ENCODE measurements at places on chromosomes 1 and 21.

- DNase-seq: no peak
These were observed 339.9 kb downstream of the NTNG1 start for GRCh38 chr1:107480548-107481415.

- DNase-seq: no peak
These were observed 47.8 kb downstream of the UCK2 start for GRCh38 chr1:165875171-165875570.

DNA sequence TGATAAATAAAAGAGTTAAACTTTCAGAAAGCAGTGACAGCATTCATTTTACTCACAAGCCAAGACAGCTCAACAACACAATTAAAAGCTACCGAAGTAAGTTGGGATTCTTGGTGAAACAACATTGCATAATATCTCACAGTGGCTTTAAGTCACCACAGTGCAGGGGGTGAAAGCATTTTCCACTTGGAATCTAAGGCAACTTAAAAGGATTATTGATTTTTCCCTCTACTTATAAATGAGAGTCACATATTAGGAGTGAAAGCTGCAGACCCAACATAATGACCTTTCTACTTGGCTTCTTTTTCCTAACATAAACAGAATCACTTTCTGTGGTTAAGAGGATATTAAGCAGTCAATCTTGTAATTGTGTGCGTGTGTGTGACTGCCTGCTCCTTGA is 536.6 kb upstream of the CXADR start:
- DNase-seq: no peak

DNA sequence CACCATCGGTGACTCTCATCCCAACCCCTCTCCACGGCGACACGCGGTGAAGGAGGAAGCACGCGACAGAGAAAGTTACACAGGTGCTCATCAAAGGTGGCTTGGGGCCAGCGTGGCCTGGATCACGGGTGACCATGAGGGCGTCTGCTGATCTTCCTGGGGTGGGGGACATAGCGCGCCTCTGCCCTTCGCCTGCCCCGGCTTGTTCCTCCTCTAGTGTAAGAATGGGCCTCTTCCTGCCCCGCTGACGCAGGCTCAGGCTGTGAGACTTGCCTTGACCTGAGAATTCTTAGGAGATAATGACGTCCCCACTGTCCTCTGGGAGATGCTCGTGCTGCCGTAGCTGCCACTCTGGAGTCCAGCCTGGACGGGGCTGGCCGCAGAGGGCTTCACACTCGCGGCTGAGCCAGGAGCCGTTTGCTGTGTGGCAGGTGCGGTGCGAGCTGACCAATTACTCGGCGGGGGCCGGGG is 39.0 kb upstream of the TMEM52 start:
- no peak for DNase-seq

GRCh38 chr1:8097077-8097799 is 71.1 kb upstream of the ERRFI1 start:
- DNase-seq: peak; percentile 12

DNA sequence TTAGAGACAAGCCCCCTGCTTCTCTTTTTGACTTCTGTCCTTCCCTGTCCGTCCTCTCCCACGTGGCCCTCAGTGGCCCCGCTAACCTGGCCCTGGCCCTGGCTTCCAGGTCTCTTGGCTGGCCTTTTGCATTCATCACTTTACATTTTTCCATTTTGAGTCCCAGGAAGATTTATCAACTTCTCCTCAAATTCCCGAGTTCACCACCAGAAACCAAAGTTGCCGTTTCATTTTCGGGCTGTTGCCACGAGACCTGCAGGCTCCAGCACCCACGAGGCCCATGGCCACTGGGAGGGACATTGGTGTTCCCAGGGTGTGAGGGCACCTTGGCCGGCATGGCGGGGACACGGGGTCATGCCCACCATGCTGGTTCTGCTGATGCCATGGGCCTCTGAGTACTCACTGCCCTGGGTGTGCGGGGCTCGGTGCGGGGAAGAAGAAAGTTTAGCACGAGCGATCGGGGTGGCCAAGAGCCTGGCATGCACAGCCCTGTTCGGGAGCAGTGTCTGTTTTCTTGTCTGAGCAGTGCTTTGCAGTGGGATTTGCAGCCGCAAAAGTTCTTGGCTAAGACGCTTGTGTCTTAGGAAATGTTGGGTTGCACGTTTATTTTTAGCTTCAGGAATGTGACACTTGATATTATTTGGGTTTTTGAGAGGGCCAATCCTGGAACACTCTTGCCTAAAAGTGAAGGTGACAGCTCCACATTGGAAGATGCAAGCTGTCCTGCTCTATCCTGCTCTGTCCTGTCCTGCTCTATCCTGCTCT is 40.4 kb upstream of the ADARB1 start:
- no peak for DNase-seq

- DNase-seq: no peak
These were observed 50.7 kb downstream of the TM2D1 start for GRCh38 chr1:61674221-61674620.

DNA sequence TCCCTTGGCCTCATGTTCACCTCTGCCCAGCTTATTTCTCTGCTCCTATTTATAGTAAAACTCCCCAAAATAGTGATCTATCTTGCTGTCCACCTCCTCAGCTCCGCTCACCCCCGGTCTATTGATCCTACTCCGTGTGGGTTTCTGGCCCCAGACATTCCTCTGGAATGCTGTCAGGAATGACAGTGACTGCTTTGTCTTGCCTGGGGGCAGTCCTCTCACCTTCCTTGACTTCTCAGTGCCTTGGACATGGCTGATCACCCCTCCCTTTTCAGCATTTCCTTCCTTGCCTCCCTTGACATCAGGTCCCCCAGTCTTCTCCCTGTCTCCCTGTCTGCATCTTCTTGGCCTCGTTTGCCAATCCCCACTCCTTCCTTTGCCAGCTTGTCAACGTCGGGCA is 108.1 kb upstream of the BACE2 start:
- no peak for DNase-seq

DNA sequence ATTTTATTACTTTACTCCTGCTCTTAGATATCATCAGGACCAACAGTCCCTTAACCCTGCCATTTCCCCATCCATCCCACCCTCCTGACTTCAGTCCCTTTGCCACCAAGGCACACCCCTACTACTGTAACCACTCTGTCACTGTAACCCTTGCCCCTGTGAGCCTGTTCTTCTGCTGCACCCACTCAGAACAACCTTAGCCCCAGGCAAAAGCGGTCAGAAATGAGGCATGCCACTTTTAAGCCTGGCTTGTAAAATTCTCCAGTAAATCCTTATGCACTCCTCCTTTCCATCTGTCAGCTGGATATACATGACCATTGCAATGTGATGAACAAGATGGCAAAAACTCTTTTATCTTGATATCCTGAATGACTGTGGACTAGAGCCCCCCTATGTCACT is 555.0 kb upstream of the PLXNA2 start:
- no peak for DNase-seq

- no peak for DNase-seq
These were observed 205.5 kb downstream of the KCNJ6 start for GRCh38 chr21:37710546-37711285.

DNA sequence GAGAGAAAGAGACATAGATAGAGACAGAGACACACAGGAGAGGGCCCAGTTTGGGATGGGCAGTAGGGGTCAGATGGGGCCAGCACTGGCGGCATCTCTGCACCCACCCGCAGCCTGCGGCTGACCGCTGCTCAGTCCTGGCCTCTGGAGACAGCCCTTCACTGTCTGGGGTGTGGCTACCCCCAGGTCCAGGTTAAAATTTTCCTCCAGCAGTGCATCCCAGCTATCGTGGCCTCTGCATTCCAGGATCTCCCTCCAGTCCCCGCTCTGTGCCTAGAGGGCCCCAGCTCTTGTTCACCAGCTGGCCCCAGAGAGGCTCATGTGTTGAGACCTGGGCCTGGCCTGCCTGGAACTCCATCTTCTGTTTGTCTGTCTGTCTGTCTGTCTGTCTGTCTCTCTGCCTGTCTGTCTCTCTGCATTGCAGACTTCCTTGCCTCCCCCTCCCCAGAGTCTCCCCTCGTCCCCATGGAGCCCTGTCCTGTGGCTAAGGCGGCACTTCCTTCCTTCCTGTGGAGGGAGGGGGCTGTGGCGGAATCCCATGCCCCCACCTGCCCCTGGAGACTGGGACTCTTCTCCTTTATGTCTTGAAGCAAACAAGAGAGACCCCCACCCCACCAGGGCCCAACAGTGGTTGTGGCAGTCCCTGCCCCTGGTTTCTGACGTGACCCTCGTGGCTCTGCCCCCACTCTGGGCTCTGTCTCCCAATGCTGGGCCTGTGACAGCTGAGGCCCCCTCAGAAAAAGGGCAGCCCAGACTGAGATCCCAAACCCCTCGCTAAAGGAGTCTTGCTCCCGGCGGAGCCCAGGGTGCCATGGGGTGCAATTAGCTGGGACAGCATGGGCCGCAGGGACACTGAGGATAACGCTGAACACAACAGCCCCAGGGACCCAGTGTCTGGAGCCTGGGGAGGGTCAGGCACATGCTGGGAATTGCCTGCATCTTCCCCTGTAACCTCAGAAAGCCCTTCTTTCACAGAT is 241.8 kb downstream of the NPHP4 start:
- DNase-seq: no peak

GRCh38 chr1:2972879-2973575 is 48.2 kb upstream of the ACTRT2 start:
- DNase-seq: no peak

DNA sequence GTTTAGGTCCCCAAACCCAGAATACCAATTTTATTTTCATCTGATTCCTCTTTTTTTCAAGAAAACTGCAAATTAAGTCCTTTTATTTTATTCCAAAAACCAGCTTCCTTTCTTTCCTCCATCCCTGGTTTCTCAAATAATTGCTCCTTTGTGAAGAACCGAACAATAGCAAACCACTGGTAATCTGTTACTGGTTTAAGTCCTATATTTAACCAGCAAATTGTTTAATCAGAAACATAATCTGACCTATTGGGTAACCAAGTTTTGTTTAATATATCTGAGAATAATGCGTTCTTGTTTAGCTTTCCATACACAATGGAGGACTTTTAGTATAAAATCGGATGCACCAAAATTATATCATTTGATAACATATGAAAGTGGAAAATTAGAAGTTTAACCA is 13.2 kb upstream of the DDR2 start:
- no peak for DNase-seq

GRCh38 chr1:156193208-156193487 is 756 bp upstream of the SLC25A44 start:
- no peak for DNase-seq

DNA sequence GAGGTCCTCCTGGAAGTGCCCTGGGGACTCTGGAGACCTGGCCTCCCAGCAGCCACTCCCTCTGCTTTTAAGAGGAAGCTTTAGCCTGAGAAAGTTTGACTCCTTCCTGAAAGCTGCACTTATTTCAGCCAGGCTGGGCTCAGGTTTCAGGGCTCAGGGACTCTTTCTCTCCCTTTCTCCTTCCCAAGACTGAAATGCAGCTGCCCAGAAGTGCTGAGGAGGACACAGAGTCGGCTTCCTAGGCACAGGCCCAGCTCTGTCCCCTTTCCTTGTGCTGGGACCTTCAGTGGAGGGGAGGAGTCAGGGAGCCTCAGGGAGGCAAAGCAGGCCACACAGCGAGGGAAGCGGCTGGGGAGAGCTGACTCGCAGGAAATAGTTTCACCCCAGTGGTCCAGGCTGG is 137.3 kb downstream of the NAV1 start:
- DNase-seq: no peak

- DNase-seq: no peak
These were observed 642 bp downstream of the RSRP1 start for GRCh38 chr1:25246600-25247023.

DNA sequence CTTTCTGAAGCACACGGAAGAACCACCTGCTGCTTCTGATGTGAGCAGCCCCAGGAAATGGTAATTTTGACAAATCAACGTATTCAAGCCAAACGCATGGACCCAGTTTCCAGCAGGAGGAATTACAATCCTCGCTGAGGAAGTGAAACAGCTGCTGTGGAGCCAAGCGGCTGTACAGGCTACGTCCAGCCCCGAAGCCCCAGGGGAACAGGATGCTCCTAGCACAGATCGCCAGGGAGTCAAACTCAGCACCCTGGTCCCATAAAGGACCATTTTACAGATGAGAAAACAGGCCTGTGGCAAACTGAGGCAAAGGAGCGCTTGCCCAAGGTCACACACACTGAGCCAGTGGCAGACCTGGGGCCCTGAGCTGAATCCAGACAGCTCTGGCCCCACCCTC is 108.0 kb downstream of the PTPRU start:
- no peak for DNase-seq

DNA sequence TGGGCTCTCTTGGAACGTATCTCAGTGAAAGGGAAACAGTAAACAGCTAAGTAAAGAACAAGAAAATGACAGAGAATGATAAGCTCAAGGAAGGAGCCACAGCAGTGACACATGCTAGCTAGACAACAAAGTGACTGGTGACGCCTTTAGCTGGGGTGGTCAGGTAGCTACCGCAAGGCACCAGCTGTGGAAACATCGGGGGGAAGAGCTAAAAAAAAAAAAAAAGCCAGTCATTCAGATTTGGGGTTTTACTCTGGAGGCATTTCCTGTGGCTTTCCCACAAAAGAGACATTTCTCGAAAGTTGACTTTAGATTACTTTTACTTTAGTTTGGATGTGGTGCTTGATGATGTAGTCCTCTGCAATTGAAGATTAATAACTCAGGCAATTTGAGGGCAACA is 2.1 kb downstream of the FHAD1 start:
- peak; percentile 80 for DNase-seq

DNA sequence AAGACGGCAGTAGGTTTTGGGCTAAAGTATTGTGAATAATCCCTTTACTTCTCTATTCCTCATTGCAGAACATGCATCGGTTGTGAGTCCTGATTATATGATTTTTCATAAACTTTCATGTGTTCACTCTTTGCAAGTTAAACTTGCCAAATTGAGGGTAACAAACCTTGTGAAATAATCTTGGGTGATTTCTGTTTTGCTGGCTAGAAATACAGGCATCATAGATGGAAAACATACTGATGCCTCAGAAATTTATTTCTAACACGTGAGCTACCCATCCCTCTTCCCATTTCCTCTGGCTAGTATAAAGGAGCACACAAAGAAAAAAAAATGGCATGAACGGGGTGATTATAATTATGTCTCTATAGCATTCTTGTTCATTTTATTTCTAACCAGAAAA is 39.6 kb downstream of the RGS5 start:
- no peak for DNase-seq

GRCh38 chr1:168420177-168420576 is 123.6 kb downstream of the XCL2 start:
- no peak for DNase-seq

DNA sequence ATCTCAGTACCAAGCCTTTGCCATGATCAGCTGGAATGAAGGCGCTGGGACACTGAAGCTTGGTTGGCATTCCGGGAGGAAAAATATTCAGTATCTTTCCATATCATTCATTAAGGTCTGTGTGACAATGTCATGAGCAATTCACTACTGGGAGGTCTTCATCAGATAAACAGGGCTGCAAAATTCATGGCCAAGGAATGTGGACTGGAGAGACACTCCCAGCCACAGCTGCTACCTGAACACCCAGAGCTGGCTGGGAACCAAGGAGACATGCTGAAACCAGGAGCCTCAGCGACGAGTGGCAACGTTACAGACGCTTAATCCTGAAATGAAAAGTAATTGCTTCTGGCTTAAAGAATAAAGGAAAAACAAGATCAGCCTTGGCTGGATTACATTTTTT is 30.6 kb upstream of the DDAH1 start:
- DNase-seq: no peak

All from CD4-positive, alpha-beta memory T cell (primary cell).